ENCODE measurements at places on chromosomes 16 and 17.

DNA sequence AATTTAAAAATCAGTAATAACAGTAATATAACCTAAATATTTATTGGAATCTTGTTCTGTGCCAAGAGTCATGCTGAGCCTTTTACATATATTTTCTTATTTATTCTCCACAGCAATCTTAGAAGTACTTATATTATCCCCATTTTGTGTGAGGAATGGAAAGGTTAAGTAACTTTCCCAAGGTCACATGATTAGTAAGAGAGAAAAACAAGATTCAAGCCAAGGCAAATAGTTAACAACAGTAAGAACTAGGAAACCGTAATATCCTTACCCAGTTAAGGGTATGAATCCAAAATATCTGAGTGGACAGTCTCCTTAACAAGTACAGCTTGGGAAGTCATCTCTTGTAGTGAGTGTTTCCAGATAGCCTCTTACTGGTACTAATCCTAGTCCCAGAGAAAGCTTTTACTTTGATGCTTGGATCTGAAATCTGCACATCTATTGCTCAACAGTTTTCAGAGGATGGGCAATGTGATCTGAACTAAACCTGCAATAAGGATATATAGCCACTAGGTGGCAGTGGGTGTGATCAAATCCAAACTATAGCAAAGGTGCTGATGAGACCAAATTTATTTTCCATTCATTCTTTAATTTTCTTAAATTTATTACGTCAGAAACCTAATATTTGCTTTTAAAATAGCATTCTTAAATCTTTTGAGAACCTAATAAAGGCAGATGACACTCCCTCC lies 23.3 kb downstream of the SHISA6 start:
- DNase-seq, result no peak

DNA sequence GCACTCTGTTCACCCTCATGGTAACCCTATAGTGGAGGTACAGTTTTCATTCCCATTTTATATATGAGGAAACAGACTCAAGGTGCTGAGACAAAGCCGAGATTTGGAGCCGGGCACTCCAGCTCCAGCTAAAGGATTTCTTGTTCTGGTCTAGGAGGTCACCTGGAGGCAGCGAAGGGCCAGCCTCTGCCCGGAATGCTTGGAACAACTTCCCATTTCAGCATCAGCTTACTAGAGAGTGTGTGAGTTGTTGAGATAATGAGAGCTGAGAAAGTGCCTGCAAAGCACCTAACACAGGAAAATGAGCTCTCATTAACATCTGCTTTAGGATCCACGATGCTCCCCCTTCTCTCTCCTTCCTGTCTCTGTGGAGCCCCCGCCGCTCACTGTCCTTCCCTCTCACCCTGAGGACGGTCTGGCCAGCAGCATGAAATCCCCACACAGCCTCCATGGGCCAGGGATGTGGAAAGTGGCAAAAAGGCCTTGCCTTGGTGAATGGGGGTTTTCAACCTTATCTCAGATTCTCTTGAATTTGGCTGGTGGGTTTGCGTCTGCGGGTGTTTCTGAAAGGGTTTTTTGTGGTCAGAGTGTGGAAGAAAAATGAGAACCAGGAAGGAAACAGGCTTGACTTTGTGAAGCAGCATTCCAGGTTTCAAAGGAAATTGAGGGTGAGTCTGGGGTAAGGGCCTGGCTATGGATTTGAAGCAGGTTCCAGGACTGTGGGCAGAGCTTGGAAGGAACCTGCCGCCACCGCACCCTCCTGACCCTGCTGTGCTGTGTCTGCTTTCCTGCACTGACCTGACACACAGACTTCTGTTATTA lies 178.7 kb downstream of the FOXL1 start:
- no peak for DNase-seq

DNA sequence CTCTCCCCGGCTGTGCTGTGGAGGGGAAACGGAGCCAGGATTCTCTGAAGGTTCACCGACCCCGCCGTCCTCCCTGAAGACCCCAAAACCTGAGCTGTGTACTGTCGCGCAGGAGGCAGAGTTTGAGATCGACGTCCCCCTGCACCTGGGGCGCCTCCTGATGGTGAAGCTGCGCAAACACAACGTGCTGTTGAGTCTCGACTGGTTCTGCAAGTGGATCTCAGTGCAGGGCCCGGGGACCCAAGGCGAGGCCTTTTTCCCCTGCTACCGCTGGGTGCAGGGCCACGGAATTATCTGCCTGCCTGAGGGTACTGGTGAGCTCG lies 62.6 kb upstream of the TEKT1 start:
- no peak for DNase-seq

DNA sequence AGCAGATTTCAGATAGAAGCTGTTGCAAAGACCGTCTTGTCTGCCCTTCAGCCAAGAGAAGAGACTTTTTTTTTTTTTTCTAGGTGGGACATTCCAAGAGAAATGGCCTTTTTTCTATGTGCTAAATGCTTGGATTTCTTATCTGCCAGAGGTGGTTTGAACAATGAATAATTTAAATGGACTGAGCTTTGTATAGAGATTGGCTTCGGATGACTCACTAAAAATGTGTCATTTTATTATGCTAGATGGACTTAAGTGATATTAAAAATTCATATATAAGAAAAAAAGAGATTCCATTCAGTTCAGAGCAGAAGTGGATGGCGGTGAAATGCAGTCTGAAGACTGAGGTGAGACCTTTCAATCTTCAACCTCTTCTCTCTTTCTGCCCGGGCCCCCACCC lies 58.4 kb downstream of the MEAK7 start:
- no peak for DNase-seq

GRCh38 chr17:68564415-68565111 lies 36.6 kb downstream of the FAM20A start:
- no peak for DNase-seq

Data from stimulated activated CD8-positive, alpha-beta memory T cell treated with anti-CD3 and anti-CD28 coated beads, Interleukin-15, amount 100 ng/mL, for 1 hour (primary cell).